ENCODE measurements at places on chromosomes 7 and 10.

DNA sequence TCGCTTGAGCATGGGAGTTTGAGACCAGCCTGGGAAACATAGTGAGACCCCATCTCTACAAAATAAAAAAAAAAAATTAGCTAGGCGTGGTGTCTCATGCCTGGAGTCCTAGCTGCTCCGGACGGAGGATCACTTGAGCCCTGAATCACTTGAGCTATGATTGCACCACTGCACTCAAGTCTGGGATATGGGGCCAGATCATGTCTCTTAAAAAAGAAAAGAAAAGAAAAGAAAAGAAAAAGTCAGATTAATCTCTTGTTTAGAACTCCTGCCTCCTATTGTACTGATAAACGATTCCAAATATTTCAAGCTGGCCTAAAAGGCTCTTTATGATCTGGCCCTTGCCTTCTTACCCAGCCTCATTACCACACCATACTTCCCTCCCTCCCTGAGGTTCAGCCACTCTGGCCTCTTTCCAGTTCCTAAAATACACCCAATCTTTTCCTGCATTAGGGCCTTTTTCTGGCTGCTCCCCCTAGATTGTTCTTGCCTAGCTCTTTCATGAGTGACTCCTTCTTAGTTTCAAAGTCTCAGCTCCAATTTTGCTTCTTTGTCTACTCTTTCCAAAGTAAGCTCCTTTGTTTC lies 41.7 kb downstream of the VCL start:
- peak; percentile 37 for DNase-seq

- DNase-seq = peak; percentile 65
Observed at GRCh38 chr7:35747611-35748010, 52.7 kb upstream of the HERPUD2 start.

DNA sequence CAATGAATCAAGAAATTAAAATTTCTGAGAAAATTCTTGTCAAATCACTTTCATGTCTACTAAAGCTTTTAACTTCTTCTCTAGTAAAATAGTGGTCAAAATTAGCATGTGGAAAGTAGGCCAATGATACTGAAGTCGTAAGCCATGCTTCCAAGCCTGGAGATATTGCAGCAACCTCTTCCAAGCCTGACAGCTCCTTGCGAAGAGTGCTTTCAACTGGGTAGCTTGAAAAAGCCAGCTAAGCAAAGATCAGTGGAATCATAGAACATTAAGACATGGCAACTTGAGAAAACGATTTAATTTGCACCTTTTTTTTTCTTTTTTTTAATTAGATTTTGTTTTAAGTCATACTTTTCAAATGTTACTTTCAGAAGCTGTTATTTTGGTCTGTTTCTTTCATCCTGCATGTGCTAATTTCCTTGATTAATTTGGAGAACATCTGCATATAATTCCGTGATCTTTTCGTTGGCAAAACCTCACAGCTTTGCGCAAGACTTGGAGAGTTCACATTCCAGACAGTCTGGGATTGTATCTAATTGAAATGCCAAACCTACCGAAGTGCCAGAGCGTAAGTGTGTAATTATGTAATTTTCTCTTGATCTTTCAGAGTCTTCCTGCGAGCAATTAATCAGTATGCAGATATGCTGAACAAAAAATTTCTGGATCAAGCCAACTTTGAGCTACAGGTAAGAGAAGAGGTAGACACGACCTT lies 142.2 kb upstream of the INSYN2A start:
- DNase-seq = peak; percentile 82

- DNase-seq = peak; percentile 92
Observed at GRCh38 chr7:17680026-17680425, 260.3 kb downstream of the SNX13 start.

DNA sequence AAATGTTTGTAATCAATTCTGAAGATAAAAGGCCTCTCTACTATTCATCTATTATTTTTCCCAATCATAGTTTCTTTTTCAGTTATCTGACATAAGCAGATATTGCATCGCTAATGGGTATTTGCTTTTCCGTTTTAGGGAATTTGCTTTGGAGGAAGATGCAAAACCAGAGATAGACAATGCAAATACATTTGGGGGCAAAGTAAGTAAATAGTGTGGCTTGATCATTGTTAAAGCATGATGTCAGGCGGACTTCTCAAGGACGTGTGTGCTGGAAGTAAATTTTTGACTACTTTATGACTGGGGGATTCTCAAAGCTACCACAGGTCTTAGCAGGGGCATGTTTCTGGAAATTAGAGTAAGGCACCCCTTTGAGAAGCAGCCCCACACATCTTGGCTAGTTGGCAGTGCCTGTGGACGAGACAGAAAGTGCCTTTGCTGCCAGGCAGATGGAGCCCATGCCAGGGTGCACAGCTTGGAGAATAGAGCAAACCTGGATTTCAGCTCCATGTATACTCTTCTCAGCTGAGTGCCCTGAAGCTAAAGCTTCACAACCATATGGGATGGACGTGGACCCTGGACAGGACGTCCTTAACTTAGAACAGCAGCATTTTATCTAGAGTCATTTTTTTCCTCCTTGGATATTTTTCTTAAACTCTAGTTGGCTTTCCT lies 68.6 kb downstream of the SRI start:
- no peak for DNase-seq

DNA sequence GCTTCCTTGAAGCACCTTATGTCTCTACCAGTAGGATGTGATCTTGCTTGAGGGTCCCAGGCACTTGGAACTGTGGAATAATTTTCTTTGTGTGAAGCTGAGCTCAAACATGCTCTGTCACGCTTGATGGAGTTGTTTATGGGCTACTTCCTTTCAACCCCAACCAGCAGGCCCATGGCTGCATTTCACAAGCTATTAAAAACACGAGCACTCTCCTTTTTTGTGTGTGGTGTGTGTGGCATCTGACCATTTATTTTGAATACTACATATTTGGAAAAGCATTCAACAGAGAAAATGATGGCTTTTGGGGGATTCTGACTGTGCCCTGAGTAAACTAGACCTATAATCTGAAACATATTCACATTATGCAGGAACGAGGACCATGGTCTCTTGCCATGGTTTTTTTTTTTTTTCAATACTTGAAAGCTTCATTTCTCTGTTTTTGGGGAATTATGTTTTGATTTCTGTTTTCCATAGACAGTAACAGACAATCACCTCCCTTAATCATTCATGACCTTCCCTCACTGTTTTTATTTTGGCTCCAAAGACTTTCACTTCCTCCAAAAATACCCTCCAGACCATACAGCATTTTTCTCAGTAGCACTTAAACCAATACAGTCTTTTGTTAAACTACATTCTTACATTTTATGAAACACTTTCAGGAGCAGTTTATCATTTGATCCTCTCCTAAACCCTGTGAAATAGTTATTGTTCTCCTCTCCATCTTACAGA lies 233.6 kb upstream of the BMPER start:
- DNase-seq = peak; percentile 28

GRCh38 chr10:132282667-132283603 lies 24.8 kb downstream of the STK32C start:
- no peak for DNase-seq
